NCI-H2081 (cell line): ENCODE measurements at places on chromosomes 7 and 10.

GRCh38 chr10:1155791-1156615 is 99.8 kb downstream of the WDR37 start:
- no peak for DNase-seq

DNA sequence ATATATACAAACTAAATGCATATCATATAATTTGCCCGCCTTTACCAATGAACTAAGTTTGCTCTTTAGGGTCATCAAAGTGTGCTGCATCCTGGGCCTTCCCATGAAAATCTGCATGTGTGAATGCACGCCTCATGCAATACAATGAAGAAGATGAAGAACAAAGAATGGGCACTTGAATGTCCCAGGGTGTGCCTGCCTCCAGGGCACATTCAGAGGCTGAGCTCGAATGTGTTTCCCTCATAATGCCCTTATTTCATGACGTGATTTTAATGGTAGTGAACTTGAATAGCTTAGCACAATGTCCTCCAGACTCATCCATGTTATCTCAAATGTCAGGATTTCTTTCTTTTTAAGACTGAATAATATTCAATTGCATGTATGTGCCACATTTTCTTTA is 824.9 kb downstream of the TNS3 start:
- DNase-seq = no peak

DNA sequence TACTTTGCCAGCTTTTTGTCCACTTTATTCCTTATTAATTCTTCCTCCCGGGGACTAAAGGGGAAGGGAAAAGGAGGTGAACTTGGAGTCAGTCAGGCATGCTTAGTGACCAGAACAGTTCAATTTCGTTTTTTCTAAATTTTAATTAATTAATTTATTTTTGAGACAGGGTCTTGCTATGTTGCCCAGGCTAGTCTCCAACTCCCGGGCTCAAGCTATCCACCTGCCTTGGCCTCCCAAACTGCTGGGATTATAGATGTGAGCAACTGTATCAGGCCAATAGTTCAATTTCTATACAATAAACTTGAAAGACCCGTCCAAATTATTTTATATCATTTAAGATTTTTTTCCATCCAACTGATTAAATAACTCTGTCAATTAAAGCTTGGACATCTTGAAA is 1.3 kb upstream of the SLF2 start:
- DNase-seq = no peak

DNA sequence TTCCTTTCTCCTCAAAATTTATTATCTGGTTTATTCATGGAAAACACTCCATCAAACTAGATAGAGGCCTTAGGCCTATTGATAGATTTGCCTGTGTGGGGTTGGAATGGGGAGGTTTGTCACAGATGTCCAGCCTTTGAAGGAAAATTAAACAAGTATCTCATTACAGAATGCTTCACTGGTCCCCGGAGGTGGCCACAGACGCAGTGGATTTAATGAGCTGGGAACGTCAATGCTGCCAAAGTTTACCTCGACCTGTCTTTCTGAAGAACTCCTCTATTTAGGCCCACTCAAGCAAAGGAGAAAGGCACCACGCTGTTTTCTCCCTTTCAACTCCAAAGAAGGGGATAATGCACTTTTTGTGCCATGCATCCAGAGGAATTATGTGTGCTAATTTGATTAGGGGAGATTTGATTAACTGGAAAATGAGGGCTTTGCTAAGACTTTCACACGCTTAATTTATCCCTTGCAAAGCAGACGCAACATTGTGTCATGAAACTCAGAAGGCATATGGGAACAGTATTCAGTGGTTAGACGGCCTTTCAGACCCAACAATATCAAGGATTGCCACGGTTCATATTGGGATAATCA is 558.8 kb upstream of the GALNT17 start:
- DNase-seq = peak; percentile 60

- no peak for DNase-seq
Measured at GRCh38 chr10:996031-996430, 7.8 kb downstream of the GTPBP4 start.

DNA sequence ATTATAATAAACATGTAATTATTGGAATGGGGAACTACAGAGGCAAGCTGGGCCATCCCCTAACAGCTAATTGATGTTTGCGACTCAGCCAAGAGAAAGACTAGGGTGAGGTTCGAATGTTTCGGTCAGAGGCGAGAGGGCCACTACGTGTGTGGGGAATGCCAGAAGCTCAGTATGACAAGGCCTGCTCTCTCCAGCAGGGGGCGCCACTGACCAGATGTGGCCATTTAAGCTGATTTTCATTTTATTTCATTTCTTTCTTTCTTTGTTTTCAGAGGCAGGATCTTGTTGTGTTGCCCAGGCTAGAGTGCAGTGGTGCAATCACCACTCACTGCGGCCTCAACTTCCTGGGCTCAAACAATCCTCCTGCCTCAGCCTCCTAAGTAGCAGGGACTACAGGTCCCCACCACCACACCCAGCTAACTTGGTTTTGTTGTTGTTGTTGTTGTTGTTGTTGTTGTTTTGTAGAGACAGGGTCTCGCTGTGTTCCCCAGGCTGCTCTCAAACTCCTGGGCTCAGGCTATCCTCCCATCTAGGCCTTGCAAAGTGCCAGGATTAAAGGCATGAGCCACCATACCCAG is 38.1 kb downstream of the TMEM130 start:
- DNase-seq = no peak

DNA sequence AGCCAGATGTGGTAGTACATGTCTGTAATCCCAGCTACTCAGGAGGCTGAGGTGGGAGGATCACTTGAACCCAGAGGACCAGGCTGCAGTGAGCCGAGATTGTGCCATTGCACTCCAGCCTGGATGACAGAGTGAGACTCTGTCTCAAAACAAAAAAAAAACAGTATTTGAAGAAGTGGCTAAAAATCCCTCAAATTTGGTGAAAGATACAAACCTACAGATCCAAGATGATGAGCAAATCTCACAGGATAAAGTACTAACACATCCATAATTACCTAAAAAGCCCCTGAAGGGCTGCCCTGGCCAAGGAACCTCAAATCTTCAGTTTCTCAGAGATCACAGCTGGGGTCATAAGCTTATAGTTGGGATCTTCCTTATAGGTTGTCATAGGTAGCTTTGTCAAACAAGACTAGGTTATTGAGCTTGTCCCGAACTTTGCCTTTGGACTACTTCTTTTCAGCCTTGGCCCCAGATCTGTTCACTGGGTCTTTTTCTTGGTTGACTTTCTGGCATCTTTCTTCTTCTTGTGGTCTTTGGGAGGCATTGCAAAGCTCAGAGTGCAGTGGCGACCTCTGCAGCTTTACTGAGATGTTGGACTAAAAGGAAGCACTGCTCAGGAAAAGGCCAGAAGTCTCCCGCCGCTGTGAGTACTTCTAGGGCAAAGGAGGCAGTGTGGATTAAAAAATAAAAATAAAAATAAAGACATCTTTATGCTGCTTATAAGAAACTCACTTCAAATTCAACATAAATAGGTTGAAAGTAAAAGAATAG is 28.6 kb upstream of the SAR1A start:
- no peak for DNase-seq

GRCh38 chr7:106193661-106194060 is 81.5 kb upstream of the SYPL1 start:
- no peak for DNase-seq

GRCh38 chr10:14466257-14466656 is 135.5 kb upstream of the FRMD4A start:
- DNase-seq = no peak

- DNase-seq = no peak
Measured at GRCh38 chr10:71218046-71218650, 5.8 kb downstream of the UNC5B start.

DNA sequence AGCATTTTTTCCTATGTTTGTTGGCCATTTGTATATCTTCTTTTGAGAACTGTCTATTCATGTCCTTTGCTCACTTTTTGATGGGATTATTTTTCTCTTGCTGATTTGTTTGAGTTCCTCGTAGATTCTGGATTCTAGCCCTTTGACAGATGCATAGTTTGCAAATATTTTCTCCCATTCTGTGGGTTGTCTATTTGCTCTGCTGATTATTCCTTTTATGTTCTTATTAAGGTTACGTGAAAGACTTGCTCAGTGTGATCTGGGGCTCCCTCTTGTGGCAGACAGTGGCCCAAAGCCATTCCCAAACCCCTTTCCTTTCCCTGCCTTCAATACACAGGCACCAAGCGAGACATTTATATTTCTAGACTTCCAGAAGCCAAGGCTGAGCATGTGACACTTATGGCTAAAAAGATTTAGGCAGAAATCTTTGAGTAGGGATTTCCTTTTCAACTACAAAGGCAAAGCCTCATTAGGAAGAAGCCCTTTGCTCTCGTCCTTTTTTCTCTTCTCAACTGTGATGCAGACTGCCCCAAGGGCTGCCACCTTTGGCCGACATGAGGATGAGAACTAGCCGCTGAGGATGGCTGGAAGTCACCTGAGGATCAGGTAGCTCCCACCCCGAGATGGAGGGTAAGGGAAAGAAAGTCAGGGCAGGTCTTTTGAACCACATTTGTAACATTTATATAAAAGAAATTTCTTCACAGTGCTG is 23.6 kb downstream of the ST8SIA6 start:
- DNase-seq = peak; percentile 65

- DNase-seq = peak; percentile 79
Measured at GRCh38 chr7:139046143-139046542, 10.3 kb upstream of the ZC3HAV1L start.

- DNase-seq = no peak
Measured at GRCh38 chr7:157033483-157034473, 23.3 kb upstream of the MNX1 start.

GRCh38 chr10:43839973-43840372 is 191.3 kb upstream of the ZNF32 start:
- no peak for DNase-seq

DNA sequence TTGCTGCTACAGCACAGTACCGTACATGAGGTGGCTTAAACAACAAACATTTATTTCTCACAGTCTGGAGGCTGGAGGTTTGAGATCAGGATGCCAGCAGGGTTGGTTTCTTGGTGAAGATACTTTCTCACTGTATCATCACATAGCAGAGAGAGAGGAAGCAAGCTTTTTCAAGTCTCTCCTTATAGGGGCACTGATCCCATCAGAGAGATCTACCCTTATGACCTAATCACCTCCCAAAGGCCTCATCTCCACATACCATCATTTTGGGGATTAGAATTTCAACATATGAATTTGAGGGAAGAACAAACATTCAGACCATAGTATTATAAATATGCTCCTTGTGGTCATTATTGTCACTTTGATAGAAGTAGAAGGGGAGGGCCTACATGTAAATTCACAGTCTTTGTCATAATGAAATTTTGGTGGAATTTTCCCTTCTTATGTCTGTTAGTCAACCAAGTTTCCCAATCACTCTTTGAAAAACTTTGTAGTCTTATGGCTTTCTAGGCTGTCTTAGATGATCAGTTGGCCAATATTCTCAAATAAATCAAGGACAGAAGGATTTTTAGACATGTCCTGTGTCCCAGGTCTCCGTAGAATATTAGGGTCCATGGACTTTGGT is 606.2 kb downstream of the LRMDA start:
- DNase-seq = no peak

GRCh38 chr10:1630304-1630703 is 107.0 kb downstream of the ADARB2 start:
- DNase-seq = no peak

- DNase-seq = no peak
Measured at GRCh38 chr10:49474901-49475300, 64.0 kb downstream of the ERCC6 start.

- no peak for DNase-seq
Measured at GRCh38 chr7:117776224-117776623, 97.0 kb downstream of the CTTNBP2 start.

GRCh38 chr7:102912742-102913141 is at the start of gene LRRC17:
Gene LRRC17, plus strand, starts transcription at chr7:102913000. Its CDS starts 20,914 bp downstream, at chr7:102933914.
- DNase-seq = peak; percentile 76

- DNase-seq = no peak
Measured at GRCh38 chr10:132533571-132534260, 3.9 kb upstream of the INPP5A start.

DNA sequence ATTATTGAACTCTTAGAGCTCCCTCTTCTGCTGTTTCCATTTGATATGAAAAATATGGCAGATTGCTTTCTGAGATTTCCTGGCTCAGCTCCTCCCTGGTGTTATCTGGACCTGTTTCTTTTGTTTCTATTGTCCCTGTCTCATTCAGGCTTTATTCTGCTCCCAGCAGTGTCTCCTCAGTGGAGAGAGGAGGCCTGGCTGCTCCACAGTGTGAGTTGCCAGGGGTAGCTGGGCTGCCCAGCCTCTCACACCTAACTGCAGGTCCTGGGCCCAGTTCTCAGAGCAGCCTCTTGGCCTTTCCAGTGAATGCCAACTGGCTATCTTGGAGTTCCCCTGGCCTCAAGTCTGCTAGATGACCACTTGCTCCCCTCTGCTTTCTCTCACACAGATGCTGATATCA is 127.0 kb downstream of the VPS41 start:
- no peak for DNase-seq

DNA sequence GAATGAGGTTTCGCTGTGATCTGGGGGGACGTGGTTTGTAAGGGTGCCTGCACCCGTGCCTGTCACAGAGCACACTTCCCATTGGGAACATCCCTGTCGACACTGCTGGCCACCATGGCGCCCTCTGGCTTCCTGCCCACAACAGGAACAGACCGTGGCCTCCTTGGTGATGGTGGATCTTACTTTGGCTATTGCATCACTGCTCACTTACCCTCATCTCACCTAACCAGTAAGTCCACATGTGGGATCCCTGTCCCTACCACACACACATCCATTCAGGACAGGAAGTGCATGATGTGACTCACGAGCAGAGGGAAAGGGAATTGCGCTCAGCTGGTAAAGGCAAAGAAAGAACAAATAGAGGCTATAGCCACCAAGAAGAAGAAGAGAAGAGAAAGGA is 26.2 kb upstream of the SEC61G start:
- DNase-seq = no peak
